Vein endothelial cell (primary cell): ENCODE measurements at places on chromosomes 7 and 10. TPM values are rescaled to one million over a fixed set of nuclear protein-coding genes. Genes with fewer than 3 reads are reported as not detected.

Gene BRI3
- 59.7 and 70.9 TPM in 2 replicates for total RNA-seq

Gene LRGUK
- 0.33 and 0.57 TPM in 2 replicates for total RNA-seq

Gene MALRD1
- total RNA-seq: not detected in 2 replicates

Gene GRM8
- total RNA-seq: 0.10 TPM in 1 of 2 replicates, not detected in the other

Gene TSPAN12
- 25.5 and 25.8 TPM in 2 replicates for total RNA-seq

Gene CYP3A4
- total RNA-seq: not detected in 2 replicates

Gene CLCN1
- not detected in 2 replicates for total RNA-seq

Gene NUTM2E
- total RNA-seq: 0.38 TPM in 1 of 2 replicates, not detected in the other

Gene OR6V1
- not detected in 2 replicates for total RNA-seq

Gene MOGAT3
- total RNA-seq: not detected in 2 replicates

Gene UNCX
- not detected in 2 replicates for total RNA-seq

Gene UPK3B
- not detected in 2 replicates for total RNA-seq

Gene SFTPA1
- not detected in 2 replicates for total RNA-seq

Gene ADIRF
- total RNA-seq: 10.0 and 11.4 TPM in 2 replicates

Gene ASB15
- not detected in 2 replicates for total RNA-seq

Gene AMZ1
- total RNA-seq: not detected in 2 replicates

Gene ITGA8
- total RNA-seq: under 0.01 and 0.57 TPM in 2 replicates

Gene DNAH11
- total RNA-seq: 1.3 and 5.3 TPM in 2 replicates
